ENCODE measurements at places on chromosomes 3 and 15.
A peak's percentile ranks its signal among the peaks of the same experiment; 100 is the strongest.

- no peak for DNase-seq
Observed at GRCh38 chr15:36951731-36952247, 148.6 kb downstream of the MEIS2 start.

DNA sequence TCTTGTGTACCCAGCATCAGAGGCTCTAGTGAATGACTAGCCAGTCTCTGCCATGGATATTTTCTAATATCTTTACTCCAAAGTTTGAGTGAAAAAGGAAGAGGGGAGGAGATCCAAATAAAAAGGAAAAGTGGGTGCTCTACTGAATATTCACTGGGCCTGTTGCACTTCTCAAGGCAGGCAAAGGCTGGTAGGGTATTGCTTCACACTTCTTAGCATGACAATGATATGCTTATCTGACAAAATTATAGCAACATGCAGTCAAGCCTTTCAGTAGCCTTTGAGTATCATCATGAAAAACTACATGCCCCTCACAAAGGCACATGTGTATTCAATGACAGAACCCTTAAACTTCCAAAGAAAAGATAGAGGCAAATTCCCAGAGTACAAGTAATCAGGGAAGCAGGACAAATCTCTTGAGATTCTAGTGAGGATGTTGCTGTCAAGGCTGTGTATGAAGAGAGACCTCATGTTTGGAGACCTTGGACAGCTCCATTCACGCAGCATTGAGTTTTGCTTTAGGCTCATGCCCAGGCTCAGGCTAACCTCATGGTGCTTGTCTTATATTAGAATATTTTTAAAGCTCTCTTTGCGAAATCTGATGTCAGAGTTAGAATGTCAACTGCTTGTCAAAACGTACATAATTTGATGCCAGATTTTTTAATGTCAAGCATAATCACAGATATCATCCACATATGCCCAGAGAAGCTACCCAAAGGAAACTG is 506.9 kb downstream of the OCA2 start:
- peak; percentile 39 for DNase-seq

GRCh38 chr3:47261301-47261700 is 21.3 kb downstream of the KIF9 start:
- DNase-seq: no peak

DNA sequence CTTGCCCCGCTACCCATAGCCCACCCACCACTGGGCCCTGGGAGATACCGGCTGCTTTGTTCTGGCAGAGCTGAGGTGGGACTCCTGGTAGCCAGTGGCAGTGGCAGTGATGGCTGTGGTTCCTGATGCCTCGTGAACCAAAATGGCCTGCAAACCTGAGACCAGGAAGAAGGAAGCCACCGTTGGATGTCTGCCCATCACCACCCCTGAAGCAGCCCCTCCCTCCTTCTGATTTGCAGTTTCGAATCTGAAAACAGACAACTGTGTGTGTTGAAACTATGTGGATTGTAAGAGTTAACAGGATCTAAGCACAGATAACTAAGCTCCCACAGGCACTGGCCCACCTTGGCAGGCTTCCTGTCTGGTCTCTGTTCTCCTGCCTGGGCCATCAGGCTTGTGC is 66.6 kb downstream of the NUP210 start:
- no peak for DNase-seq
